Camera-type eye (tissue), 1 donor: ENCODE measurements at places on chromosomes 1 and 21. TPM values are rescaled to one million over a fixed set of nuclear protein-coding genes. Genes with fewer than 3 reads are reported as not detected.

KCNJ9 gene
- 4.1 TPM for total RNA-seq

UQCRHL gene
- 1.1 TPM for total RNA-seq

FLG2 gene
- 0.88 TPM for total RNA-seq

NTMT2 gene
- total RNA-seq, result 0.99 TPM

CSMD2 gene
- 9.2 TPM for total RNA-seq

UTS2 gene
- not detected for total RNA-seq

CRYBG2 gene
- 1.9 TPM for total RNA-seq

LCE1B gene
- total RNA-seq, result not detected

KCNE2 gene
- total RNA-seq, result not detected

S100A7A gene
- not detected for total RNA-seq

PPIE gene
- total RNA-seq, result 33.5 TPM

UBR4 gene
- 137 TPM for total RNA-seq

ZNF593OS gene
- 41.3 TPM for total RNA-seq

GPR37L1 gene
- 0.88 TPM for total RNA-seq

PITHD1 gene
- 83.9 TPM for total RNA-seq

SLC2A5 gene
- 3.4 TPM for total RNA-seq

RIPPLY3 gene
- total RNA-seq, result 0.60 TPM

DMBX1 gene
- 0.55 TPM for total RNA-seq

FTCD gene
- 1.1 TPM for total RNA-seq

TBX19 gene
- total RNA-seq, result 1.8 TPM

KCNN3 gene
- total RNA-seq, result 4.0 TPM

ITLN2 gene
- not detected for total RNA-seq

CLEC20A gene
- not detected for total RNA-seq

NFYC gene
- 58.9 TPM for total RNA-seq
